ENCODE measurements at places on chromosomes 11 and 22. TPM values are rescaled to one million over a fixed set of nuclear protein-coding genes. Genes with fewer than 3 reads are reported as not detected.

DNA sequence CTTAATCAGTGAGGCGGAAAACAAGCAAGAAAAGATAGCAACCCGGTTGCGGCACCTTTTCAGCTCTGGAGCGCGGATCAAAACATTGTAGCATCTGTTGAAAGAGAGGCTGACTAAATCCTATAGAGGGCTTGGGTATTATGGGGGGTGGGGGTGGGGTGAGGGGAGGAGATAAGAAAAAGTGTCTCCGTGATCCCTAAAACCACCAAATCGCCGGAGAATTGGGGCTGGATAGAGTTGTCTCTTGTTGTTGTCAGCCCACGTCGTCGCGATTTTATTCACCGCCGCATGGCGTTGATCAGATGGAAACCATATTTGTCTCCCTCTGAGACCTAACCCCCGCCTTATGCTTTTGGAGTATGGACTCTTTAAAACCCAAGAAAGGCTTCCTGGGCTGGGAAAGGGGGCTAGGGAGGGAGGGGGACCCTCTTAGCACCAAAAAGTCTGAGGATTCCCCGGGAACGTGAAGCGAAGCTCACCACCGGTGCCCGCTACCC lies 13.0 kb downstream of the PAX6 start:
- DNase-seq = no peak

GRCh38 chr11:1854132-1854948 lies 1.5 kb downstream of the LSP1 start:
- no peak for DNase-seq

GRCh38 chr22:31179345-31179744 lies 19.4 kb downstream of the RNF185 start:
- no peak for DNase-seq

- no peak for DNase-seq
Measured at GRCh38 chr22:41505511-41506220, 36.7 kb downstream of the ACO2 start.

The IFITM1 gene
- total RNA-seq = 2.0 TPM

The SLC5A4 gene
- total RNA-seq = 0.23 TPM
